ENCODE measurements at places on chromosomes 16 and 17. TPM values are rescaled to one million over a fixed set of nuclear protein-coding genes. Genes with fewer than 3 reads are reported as not detected.
A peak's percentile ranks its signal among the peaks of the same experiment; 100 is the strongest.

DNA sequence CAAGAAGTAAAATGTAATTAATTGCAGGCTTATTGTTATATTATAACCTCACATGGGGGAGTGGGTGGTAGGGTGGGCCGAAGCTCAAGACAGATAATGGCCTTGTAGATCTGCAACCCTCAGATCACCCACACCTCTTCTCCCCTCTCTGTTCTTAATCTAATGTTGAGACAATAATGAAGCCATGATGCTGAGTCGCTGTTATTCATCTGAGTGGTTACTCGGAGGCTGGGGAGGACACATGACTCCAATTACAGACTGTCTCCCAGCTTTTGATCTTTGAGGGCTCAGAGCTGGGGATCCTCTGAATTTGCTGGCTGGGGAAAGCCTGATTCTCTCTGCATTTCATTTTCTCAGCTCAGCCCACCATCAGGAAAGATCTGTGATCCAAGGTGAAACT, 275.3 kb downstream of the SHISA9 start:
- DNase-seq, result no peak
- H3K4me1 ChIP-seq, result no peaks in the 10 kb centered on the region
- H3K27me3 ChIP-seq, result peaks cover 6% of the 10 kb centered on the region
- no peaks in the 10 kb centered on the region for H3K36me3 ChIP-seq
- no peak overlapping the region for H3K4me3 ChIP-seq

GRCh38 chr16:69916462-69916861, 34.7 kb upstream of the CLEC18A start:
- H3K27me3 ChIP-seq, result no peaks in the 10 kb centered on the region
- no peak overlapping the region for H3K4me3 ChIP-seq
- H3K4me1 ChIP-seq, result peaks cover 6% of the 10 kb centered on the region
- H3K27ac ChIP-seq, result no peak overlapping the region
- peaks cover 21% of the 10 kb centered on the region for H3K36me3 ChIP-seq

GRCh38 chr16:14310519-14310991, 239.4 kb downstream of the MRTFB start:
- H3K4me1 ChIP-seq, result peaks cover 44% of the 10 kb centered on the region
- no peak for DNase-seq
- H3K27me3 ChIP-seq, result no peaks in the 10 kb centered on the region
- H3K4me3 ChIP-seq, result no peak overlapping the region

- no peak overlapping the region for H3K27ac ChIP-seq
- H3K4me3 ChIP-seq, result no peak overlapping the region
- DNase-seq, result no peak
- peaks cover 5% of the 10 kb centered on the region for H3K27me3 ChIP-seq
- no peaks in the 10 kb centered on the region for H3K36me3 ChIP-seq
Observed at GRCh38 chr17:5683241-5683640, 98.9 kb upstream of the NLRP1 start.

DNA sequence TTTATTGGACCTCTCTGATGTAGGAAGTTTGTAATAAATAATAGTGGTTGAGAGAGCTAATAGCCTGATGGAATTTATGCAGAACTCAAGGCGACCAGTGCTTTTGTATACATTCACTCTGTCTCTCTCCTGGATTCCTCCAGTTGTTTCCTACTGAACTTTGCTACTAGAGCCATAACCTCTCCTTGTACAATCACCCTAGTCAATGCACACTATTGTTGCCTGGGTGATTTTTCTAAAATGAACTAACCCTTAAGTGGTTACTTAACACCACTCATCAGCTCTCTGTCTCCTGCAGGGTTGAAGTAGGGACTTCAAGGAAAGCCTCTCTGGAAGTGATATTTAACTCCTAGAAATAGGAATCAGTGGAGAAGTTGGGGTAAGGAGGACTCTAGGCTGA, 9.7 kb downstream of the PHKB start:
- H3K27ac ChIP-seq, result no peak overlapping the region
- H3K4me3 ChIP-seq, result no peak overlapping the region
- peaks cover 67% of the 10 kb centered on the region for H3K4me1 ChIP-seq
- no peaks in the 10 kb centered on the region for H3K36me3 ChIP-seq

DNA sequence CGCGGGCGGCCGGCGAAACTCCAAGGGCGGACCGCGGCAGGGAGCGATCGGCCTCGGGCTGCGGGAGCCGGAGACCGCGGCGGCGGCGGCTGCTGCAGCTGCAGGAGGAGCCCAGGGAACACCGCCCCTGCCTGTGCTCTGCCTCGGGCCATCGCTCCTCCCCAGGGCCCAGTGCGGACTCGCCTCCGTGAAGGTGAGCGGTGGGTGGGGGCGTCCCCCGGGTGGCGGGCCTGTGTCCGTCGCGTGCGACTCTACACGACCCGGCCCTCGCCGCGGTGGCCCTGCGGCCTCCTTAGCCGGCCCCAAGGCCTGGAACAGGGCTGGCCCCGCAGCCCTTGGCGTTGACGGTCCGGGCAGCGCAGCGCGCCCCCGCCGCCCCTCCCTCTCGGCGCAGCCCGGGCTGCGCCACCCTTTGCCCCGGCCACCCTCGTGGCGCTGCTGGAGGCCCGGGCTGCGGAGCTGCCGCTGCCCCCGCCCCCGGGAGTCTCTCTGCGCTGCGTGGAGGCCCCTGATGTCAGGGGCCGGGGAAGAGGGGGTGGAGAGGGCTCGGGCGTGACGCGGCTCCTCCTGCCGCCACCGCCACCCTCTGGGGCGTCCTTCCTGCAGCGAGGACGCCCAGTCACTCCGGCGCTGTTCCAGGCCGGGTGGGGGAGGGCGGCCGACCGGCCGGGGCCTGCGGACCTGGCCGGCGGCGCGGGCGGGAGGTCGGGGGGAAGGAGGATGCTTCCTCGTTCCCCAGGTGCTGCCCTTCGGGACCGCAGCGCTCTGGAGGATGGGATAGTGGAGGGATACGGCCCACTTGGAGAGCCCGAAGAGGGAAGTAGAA, 485 bp downstream of the DYNLL2 start:
- H3K27me3 ChIP-seq, result no peaks in the 10 kb centered on the region
- H3K36me3 ChIP-seq, result peaks cover 24% of the 10 kb centered on the region

DNA sequence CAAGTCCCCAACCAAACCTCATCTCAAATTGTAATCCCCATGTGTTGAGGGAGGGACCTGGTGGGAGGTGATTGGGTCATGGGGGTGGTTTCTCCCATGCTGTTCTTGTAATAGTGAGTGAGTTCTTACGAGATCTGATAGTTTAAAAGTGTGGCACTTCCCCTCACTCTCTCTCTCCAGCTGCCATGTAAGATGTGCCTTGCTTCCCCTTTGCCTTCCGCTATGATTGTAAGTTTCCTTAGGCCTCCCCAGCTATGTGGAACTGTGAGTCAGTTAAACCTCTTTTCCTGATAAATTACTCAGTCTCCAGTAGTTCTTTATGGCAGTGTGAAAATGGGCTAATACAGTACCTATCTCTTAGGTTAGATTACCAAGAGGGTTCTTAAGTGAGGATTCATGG, 5.8 kb downstream of the PMFBP1 start:
- no peaks in the 10 kb centered on the region for H3K4me1 ChIP-seq
- H3K27me3 ChIP-seq, result no peaks in the 10 kb centered on the region
- H3K4me3 ChIP-seq, result no peak overlapping the region

DNA sequence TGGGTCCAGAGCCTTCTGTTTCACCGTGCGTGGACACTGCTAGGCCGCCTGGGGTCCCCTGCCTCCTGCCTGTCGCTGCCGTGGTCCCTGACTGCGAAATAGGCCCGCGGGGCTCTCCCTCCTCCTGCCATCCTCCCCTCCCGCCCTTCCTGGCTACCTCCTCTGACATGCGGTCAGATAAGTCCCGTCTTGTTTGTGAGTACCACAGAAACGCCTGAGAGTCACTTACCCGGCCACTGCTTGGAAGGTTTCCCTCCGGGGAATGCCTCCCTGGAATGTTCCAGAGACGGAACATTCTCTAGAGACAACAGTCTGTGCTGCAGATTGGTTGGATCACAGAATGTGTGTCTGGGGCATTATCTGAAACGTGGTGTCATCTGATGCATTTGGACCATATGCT, 22.7 kb downstream of the CIBAR2 start:
- H3K36me3 ChIP-seq, result peaks cover 5% of the 10 kb centered on the region
- no peak overlapping the region for H3K27ac ChIP-seq
- peaks cover 29% of the 10 kb centered on the region for H3K4me1 ChIP-seq
- no peaks in the 10 kb centered on the region for H3K27me3 ChIP-seq

DNA sequence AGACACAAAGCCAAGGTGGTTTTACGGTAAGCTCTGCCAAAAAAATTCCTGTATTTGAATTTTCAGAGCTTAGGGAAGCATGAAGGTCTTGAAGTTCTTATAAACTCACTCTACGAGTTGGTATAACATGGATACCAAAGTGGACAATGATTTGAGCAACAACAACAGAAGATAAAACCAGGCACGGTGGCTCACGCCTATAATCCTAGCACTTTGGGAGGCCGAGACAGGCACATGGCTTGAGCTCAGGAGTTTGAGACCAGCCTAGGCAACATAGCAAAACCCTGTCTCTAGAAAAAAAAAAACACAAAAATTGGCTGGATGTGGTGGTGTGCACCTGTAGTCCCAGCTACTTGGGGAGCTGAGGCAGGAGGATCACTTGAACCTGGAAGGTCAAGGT, 12.9 kb upstream of the TOB1 start:
- no peaks in the 10 kb centered on the region for H3K4me1 ChIP-seq
- no peak overlapping the region for H3K4me3 ChIP-seq
- no peak overlapping the region for H3K27ac ChIP-seq
- no peaks in the 10 kb centered on the region for H3K36me3 ChIP-seq
- DNase-seq, result no peak
- no peaks in the 10 kb centered on the region for H3K27me3 ChIP-seq

DNA sequence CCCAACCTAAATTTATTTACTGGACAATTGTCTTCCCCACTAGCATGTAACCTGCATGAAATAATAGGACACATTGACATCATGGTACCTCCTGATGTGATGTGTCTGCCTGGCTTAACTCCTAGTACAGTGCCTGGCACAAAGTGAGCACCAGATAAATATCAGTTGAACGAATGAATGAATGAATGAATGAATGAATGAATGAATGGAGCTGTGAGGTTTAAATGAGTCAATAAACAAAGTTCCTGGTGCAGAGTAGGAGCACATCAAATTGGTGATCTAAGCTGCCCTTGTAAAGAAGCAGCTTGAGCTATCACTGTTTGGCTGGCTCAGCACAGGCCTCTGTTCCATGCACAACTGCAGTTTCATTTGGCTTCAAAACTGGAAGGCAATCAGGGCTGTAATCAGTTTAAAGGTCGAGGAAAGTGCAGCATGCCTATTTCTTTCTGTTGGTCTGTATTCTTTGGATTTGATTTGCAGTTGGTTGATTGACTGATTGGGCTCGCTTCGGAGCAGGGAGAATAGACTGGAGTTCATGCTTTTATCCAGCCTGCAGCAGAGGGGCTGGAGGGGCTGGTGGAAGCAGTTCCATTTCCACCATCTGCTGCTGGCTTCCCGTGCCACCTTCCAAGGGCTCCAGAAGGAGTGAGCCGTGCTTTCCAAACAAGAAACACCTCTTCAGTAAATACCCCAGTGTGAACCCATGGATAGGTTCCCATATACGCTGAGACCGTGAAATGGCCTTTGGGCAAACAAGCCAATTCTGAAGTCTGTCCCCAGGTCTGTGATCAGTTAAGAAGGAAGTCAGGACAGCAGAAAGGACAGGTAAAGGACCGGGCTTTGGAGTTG, 54.6 kb downstream of the GPRC5B start:
- no peak overlapping the region for H3K27ac ChIP-seq
- no peak overlapping the region for H3K4me3 ChIP-seq

- H3K27ac ChIP-seq, result no peak overlapping the region
- H3K4me1 ChIP-seq, result peaks cover 10% of the 10 kb centered on the region
- H3K27me3 ChIP-seq, result no peaks in the 10 kb centered on the region
- H3K4me3 ChIP-seq, result no peak overlapping the region
- DNase-seq, result no peak
Observed at GRCh38 chr16:68074850-68075555, 10.2 kb upstream of the NFATC3 start.

- peak overlapping the region; percentile 45 for H3K27ac ChIP-seq
- H3K27me3 ChIP-seq, result no peaks in the 10 kb centered on the region
- peaks cover 86% of the 10 kb centered on the region for H3K4me1 ChIP-seq
Observed at GRCh38 chr16:24737916-24738594, 8.6 kb downstream of the TNRC6A start.

- DNase-seq, result no peak
- no peak overlapping the region for H3K4me3 ChIP-seq
- peaks cover 44% of the 10 kb centered on the region for H3K4me1 ChIP-seq
- no peaks in the 10 kb centered on the region for H3K36me3 ChIP-seq
- H3K27me3 ChIP-seq, result no peaks in the 10 kb centered on the region
- H3K27ac ChIP-seq, result no peak overlapping the region
Observed at GRCh38 chr16:67803894-67804293, 2.5 kb downstream of the RANBP10 start.

- no peaks in the 10 kb centered on the region for H3K27me3 ChIP-seq
- H3K4me3 ChIP-seq, result no peak overlapping the region
- H3K27ac ChIP-seq, result no peak overlapping the region
- peaks cover 8% of the 10 kb centered on the region for H3K4me1 ChIP-seq
- H3K36me3 ChIP-seq, result no peaks in the 10 kb centered on the region
- DNase-seq, result no peak
Observed at GRCh38 chr16:56109205-56109604, 82.1 kb upstream of the GNAO1 start.

GRCh38 chr16:47037396-47037745, 63.9 kb upstream of the DNAJA2 start:
- peaks cover 5% of the 10 kb centered on the region for H3K4me1 ChIP-seq
- no peaks in the 10 kb centered on the region for H3K36me3 ChIP-seq
- peak; percentile 53 for DNase-seq
- no peaks in the 10 kb centered on the region for H3K27me3 ChIP-seq
- H3K27ac ChIP-seq, result peak overlapping the region; percentile 50

DNA sequence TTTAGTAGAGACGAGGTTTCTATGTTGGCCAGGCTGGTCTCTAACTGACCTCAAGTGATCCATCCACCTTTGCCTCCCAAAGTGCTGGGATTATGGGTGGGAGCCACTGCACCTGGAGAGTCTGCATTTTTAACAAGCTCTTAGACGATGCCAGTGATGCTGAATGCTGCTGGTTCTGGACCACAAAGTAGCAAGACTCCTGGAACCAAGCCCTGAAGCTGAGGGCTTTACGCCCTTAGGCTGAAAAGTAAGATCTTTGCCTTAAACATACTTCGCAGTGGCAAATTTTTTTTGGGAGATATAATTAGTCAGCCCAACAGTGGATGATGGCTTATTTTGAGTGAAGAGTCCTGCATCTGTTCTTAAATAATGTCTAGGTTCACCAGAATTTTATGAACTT, 14.0 kb downstream of the METTL9 start:
- H3K27me3 ChIP-seq, result no peaks in the 10 kb centered on the region
- H3K27ac ChIP-seq, result no peak overlapping the region
- DNase-seq, result no peak

- DNase-seq, result peak; percentile 43
- H3K36me3 ChIP-seq, result peaks cover 5% of the 10 kb centered on the region
- H3K4me1 ChIP-seq, result peaks cover 29% of the 10 kb centered on the region
- H3K27ac ChIP-seq, result peak overlapping the region; percentile 74
- peak overlapping the region; percentile 59 for H3K4me3 ChIP-seq
Observed at GRCh38 chr16:30561089-30561816, 3.1 kb upstream of the ZNF764 start.

The ZFP3 gene
- total RNA-seq, result 12.5 TPM

The TAT gene
- not detected for total RNA-seq

The GNGT2 gene
- 2.4 TPM for total RNA-seq

The MT4 gene
- total RNA-seq, result not detected

The SLC13A2 gene
- not detected for total RNA-seq

The PROCA1 gene
- total RNA-seq, result 1.5 TPM

The NTN3 gene
- total RNA-seq, result 0.18 TPM

The PRSS22 gene
- not detected for total RNA-seq

The TBC1D3E gene
- not detected for total RNA-seq
